T-helper 17 cell (primary cell): ENCODE measurements at places on chromosomes 6 and 20. TPM values are rescaled to one million over a fixed set of nuclear protein-coding genes. Genes with fewer than 3 reads are reported as not detected.
A peak's percentile ranks its signal among the peaks of the same experiment; 100 is the strongest.

The TRIM15 gene
- not detected for total RNA-seq

GRCh38 chr20:53050338-53050737 is 78.2 kb downstream of the TSHZ2 start:
- no peak for DNase-seq

DNA sequence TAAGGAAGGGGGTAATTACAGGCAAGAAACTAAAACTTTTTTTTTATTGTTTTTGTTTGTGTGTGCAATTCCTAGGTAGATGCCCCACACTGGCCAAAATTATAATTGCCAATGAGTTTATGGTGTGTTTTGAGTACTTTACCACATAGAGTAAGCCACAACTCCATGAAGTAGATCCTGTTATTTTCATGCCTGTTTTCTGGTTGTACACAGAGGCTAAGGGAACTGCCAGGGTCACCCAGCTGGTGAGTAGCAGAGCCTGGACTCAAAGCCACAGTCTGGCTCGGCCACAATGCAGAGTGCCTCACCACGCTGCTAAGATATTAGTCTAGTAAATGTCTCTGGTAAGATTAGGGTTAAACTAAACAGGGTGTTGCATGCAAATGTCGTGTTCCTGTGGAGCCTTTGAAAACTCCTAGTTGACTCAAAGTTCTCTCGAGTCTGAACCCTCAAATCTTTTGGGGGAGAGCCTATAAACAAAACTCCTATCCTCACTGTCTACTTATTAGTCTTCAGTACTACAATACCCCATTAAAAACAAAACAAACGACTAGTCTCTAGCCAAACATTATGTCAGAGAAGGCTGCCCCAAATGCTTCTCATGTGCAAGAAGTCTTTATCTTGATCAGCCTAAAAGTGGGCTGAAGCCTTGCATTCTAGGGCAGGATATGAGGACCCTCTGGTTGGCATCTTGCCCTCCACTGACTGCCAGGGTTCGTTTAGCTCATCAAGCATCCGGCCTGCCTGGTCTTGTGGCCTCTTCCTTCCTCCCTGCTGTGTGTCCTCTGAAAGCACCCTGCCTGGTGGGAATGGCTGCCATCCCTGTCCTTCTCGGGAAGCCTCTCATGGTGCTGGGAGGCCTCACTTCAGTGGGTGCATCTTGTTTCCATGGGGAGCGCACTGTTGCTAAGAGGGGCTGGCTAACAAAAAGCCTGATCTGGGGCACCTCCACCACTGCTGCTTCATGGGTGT is 4.2 kb downstream of the DUSP22 start:
- DNase-seq = no peak

The RIPOR3 gene
- total RNA-seq = not detected

DNA sequence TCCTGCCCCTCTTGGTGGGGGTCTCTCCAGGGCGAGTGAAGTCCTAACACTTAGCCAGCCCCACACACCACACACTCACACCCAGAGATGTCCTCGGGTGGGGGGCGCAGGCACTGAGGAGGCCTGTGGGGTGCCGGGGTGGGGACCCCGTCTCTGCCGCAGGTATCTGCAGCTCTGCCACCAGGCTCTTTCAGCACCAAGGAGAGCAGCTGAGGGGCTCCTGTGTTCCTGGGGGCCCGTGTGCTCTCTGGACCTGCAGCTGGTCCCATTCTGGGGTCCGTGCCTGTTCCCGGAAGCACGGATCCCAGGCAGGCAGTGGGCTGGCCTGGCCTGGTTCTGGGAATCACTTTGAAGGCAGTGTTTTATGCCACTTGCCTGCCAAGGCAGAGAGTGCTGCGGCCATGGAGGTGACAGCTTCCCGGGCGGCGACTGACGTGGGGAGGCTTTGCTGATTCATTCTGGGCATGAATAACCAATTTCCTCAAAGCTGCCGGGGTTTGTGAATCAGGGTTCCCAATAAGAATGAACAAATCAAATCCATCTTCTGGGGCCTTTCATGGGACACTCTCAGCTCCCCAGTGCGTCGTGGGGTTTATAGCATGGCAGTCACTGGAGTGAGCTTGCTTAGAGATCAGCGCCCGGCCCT is 54.4 kb upstream of the SLCO4A1 start:
- DNase-seq = no peak

DNA sequence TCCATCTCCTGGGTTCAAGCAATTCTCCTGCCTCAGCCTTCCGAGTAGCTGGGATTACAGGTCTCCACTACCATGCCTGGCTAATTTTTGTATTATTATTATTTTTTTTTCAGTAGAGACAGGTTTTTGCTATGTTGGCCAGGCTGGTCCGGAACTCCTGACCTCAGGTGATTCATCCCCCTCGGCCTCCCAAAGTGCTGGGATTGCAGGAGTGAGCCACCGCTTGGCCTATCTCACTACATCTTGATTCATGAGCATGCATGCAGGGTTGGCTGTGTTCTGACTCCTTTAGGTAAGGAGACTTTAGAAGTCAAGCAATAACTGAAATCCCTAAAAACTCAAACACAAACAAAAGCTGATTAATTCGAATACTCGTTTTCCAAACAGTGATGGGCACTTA is 80.9 kb downstream of the GJA1 start:
- no peak for DNase-seq

The DLL1 gene
- 1.3 TPM for total RNA-seq

The CDH22 gene
- total RNA-seq = not detected

The PAK5 gene
- not detected for total RNA-seq

DNA sequence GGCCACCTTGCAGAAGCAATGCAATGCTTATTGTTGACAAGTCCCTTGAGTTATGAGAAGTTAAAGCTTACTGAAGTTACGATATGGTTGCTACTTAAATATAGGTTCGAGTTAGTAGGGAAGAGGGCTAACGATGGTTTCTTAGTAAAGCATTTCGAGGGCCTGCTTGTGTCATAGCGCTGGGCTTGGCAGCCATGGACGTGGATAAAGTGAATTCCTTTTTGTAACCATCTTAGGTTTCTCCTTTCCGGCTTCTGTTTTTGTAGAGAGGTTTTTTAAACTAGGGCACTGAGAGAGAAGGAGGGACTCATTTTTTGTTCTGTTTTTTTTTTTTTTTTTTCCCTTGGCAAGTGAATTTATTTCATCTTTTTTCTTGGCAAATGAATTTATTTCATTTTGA is 27.6 kb downstream of the TIAM2 start:
- DNase-seq = no peak

The KCNG1 gene
- 0.90 TPM for total RNA-seq

DNA sequence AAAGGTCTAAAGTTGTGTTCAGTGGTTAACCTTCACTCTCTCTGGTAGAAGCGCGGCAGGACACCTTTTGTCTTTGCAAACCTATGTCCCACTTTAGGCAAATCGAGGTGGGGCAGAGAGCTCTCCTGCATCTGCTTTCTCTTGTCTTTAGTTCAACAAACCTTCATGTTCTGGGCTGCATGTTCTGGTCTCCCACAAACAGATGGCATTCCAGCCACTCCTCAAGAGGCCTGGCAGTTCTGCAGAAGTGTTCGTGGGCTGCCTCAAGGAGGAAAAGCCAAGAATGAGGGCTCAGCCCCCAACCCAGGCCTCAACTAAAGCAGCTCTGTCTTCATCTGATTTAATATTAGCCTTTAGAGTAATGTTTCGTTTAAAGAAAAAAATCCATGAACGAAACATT is 82.2 kb downstream of the SOD2 start:
- DNase-seq = no peak

The PPIL6 gene
- total RNA-seq = 1.6 TPM

- DNase-seq = no peak
Observed at GRCh38 chr20:58635279-58635665, 15.8 kb upstream of the STX16 start.

The CDSN gene
- total RNA-seq = not detected

DNA sequence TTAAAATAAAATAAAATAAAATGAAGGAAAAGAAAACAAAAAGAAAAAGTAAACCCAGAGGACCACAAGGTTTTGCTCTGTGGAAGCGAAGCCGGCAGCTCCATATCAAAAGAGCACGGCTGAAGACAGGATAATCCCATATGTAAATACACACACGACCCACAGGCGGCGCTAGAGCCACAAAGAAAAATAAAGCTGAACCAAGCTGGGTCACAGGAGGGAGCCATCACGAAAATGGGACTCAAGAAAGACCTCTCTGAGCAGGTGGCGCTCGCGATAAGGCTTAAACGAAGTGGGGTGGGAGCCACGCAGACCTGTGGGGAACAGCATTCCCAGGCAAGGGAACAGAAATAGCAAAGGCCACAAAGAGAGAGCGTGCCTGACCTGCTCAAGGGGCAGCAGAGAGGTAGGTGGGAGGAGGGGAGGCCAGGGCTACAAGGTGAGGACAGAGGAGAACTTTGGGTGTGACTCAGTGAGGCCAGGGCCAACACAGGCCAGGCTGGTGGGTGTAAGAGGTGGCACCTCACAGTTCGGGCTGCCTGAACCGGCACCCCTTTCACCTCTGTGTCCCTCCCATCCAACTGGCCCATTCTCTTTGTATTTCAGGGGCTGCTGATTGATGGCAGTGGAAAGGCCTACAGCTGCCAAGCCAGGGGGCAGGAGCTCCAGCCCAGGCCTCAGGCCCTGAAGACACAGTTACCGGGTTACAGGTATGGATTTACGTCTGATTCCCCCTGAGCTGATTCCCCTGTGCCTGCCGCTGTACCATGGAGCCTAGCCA is 26.0 kb downstream of the PTGIS start:
- DNase-seq = peak; percentile 23

GRCh38 chr6:2939315-2940009 is 31.9 kb downstream of the SERPINB6 start:
- DNase-seq = no peak

DNA sequence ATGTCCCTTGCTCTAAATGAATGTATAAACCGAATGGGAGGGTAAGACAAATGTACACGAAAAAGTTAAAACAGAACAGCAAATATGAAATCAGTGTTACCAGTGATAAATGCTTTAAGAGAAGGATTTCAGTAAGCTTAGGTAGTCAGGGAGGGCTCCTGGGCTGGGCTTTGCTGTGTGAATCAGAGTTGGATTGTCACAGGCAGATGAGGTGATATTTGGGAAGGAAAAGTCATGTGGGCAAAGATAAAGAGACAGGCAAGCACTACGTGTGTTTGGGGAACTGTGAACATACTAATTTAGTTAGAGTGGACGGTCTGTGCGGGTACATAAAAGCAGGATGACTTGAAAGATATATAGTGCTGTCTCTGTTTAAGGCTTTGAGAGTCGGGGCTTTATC is 114.8 kb downstream of the CRYBG1 start:
- no peak for DNase-seq

DNA sequence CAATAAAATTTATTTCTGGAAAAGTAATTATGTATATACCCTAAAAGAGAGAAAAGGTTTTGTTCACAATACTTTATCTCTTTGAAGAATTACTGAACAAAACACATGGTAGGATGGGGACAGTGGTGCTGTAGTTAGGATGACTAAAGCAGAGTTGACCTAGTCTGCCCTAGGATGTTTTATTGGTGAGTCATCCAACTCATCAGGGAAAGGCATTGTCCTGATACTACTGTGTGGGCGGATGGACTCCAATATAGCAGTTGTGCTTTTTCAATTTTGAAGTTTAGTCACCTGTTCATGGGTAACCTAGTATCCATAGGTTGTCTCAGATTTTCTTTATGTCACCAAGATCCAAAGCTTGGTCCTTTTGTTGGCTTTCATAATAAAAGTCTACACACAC is 53.3 kb upstream of the EYS start:
- DNase-seq = no peak

GRCh38 chr20:39326050-39326449 is 363.9 kb downstream of the DHX35 start:
- no peak for DNase-seq

GRCh38 chr6:93728150-93728549 is 308.8 kb upstream of the EPHA7 start:
- no peak for DNase-seq

The CST2 gene
- not detected for total RNA-seq

The MYLK4 gene
- total RNA-seq = 0.45 TPM

The B3GAT2 gene
- not detected for total RNA-seq

- DNase-seq = no peak
Observed at GRCh38 chr6:106534564-106534982, 94.7 kb downstream of the RTN4IP1 start.

GRCh38 chr6:53335224-53335994 is 13.3 kb downstream of the ELOVL5 start:
- DNase-seq = peak; percentile 58

DNA sequence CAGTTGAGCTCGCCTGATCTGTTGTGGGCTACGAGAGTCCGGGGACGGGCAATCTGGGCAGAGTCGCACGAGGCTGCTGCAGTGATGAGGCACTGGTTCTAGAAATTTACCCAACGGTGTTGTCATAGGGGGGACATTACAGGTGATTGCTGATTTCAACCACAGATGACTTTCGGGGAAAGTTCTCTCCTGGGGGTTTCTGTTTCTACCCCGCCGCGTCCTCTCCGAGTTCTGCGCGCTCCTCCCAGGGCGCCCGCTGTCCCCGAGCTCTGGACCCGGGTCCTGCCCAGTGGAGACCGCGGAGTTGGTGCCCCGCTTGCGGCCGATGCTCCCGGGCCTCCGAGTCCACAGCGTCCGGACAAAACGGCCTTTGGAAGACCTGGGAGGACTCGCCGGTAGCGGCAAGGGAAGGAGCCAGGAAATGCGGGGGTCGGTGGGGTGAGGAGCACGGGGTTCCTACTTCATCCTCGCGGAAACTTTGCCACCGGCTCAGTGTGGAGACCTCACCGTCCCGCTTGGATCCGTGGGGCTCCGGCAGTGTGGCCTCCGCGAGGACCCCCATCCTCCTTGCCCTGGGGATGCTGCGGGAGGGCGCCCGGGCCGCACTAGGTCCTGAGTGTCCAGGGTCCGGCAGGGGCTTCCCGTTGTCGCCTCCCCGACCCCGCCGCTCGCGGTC is 12.3 kb upstream of the RAET1L start:
- DNase-seq = no peak

GRCh38 chr6:135354407-135354806 is 143.1 kb downstream of the AHI1 start:
- DNase-seq = no peak

The FRS3 gene
- 5.2 TPM for total RNA-seq

The ACSS1 gene
- 33.1 TPM for total RNA-seq

DNA sequence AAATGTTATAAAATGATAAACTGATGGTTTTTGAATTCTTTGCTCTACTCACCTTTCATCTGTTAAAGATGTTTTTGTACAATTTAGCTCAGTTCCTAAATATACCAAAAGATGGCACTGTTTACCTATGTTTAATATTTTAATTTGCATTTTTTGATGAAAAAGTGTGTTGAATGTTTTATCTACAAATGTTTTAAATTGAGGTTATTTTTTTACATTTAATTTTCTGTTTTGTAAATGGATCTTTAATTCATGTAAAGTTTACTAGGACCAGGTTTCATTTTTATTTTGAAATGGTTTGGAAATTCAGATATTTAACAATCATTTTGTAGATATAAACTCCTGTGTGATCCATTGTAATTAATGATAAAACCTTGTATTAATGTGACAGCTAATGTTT is 30.0 kb downstream of the CDKAL1 start:
- DNase-seq = no peak
